Neural progenitor cell (in vitro differentiated cells): ENCODE measurements at places on chromosomes 11 and 22. TPM values are rescaled to one million over a fixed set of nuclear protein-coding genes. Genes with fewer than 3 reads are reported as not detected.

- DNase-seq = no peak
- H3K4me3 ChIP-seq = no peak overlapping the region
- no peaks in the 10 kb centered on the region for H3K27me3 ChIP-seq
- no peak overlapping the region for H3K27ac ChIP-seq
These were observed 49.7 kb downstream of the RTL6 start for GRCh38 chr22:44448271-44448830.

GRCh38 chr11:13818325-13818724 is 144.2 kb upstream of the SPON1 start:
- H3K4me1 ChIP-seq = no peaks in the 10 kb centered on the region
- no peak for DNase-seq
- no peak overlapping the region for H3K4me3 ChIP-seq
- H3K27me3 ChIP-seq = no peaks in the 10 kb centered on the region
- no peak overlapping the region for H3K27ac ChIP-seq

CSKMT gene
- 4.3 and 6.7 TPM in 2 replicates for total RNA-seq

- no peaks in the 10 kb centered on the region for H3K4me1 ChIP-seq
- no peak overlapping the region for H3K4me3 ChIP-seq
- H3K36me3 ChIP-seq = no peaks in the 10 kb centered on the region
- DNase-seq = no peak
- H3K27ac ChIP-seq = no peak overlapping the region
- no peaks in the 10 kb centered on the region for H3K27me3 ChIP-seq
These were observed 403.2 kb upstream of the DDI1 start for GRCh38 chr11:103633068-103633788.

UPK2 gene
- 0.43 TPM in 1 of 2 replicates, not detected in the other for total RNA-seq

MMP12 gene
- not detected in 2 replicates for total RNA-seq

OR2AG1 gene
- not detected in 2 replicates for total RNA-seq

PGA5 gene
- total RNA-seq = 0.19 TPM in 1 of 2 replicates, not detected in the other

- H3K36me3 ChIP-seq = no peaks in the 10 kb centered on the region
- no peaks in the 10 kb centered on the region for H3K4me1 ChIP-seq
- H3K27me3 ChIP-seq = no peaks in the 10 kb centered on the region
These were observed 436.4 kb downstream of the TBC1D22A start for GRCh38 chr22:47198801-47199251.

DNA sequence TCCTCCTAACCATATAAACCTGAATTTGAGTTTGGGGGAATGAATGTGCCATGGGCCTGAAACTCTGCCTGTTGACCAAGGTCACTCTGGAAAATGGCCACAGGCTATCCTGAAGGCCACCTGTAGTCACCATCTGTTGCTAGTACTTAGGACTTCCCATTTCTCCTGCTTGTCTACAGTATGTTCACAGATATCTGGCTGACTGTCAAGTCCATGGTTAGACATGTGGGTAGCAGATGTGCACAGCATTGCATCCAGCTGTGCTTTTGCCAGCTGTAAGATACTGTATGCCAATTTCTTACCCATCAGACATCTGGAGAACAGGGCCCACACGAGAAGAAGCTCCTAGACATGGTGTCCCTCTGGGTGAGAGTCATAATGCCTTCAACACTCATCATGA is 475.4 kb downstream of the INSC start:
- H3K27me3 ChIP-seq = no peaks in the 10 kb centered on the region
- H3K4me1 ChIP-seq = peaks cover 8% of the 10 kb centered on the region
- DNase-seq = no peak
- H3K4me3 ChIP-seq = no peak overlapping the region
- no peak overlapping the region for H3K27ac ChIP-seq

GRCh38 chr11:65378208-65378927 is 4.1 kb downstream of the SLC25A45 start:
- no peaks in the 10 kb centered on the region for H3K27me3 ChIP-seq
- DNase-seq = peak; percentile 3
- H3K36me3 ChIP-seq = no peaks in the 10 kb centered on the region
- no peak overlapping the region for H3K4me3 ChIP-seq
- H3K4me1 ChIP-seq = peaks cover 10% of the 10 kb centered on the region

DNA sequence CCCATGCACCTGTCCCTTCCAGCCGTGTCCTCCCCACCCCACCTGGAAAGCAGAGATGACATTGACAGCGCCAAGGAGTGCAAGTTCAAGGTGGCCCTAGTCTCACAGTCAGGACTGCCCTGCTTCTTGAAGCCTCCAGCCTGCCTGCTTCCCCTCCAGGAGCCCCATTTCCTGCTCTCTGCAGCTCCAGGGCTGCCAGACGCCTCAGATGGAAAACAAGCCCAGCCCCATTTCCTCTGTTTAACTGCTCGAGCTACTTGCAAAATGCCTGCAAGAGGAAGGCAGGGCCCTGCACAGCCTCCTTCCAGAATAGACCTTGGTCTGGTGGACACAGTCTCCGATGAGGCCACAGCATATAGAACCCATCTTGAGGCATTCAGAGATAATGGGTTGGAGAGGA is 5.0 kb upstream of the DGKZ start:
- H3K4me3 ChIP-seq = no peak overlapping the region
- no peak for DNase-seq
- no peaks in the 10 kb centered on the region for H3K36me3 ChIP-seq

GRCh38 chr11:1785749-1786413 is 22.2 kb upstream of the CTSD start:
- no peak overlapping the region for H3K4me3 ChIP-seq
- no peak overlapping the region for H3K27ac ChIP-seq
- peak; percentile 51 for DNase-seq
- no peaks in the 10 kb centered on the region for H3K36me3 ChIP-seq

DNA sequence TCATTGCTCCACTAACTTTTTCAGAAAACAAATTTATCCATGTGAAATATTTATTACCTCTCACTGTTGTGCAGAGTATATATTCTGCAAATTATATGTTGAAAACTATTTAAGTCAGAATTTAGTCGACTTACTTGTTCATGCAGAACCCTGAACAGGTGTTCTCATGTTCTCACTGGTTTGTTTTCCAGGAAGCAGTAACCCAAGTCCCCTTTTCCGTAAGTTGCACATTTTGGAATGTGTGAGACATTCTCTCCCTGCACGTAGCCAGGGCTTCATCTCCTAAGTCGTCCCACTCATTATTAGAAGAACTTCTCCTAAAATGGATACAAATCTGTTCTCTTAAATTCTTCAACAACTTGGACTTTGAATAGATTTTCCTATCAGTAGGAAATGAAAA is 524.9 kb downstream of the CNTN5 start:
- no peak overlapping the region for H3K27ac ChIP-seq
- H3K4me3 ChIP-seq = no peak overlapping the region
- H3K27me3 ChIP-seq = no peaks in the 10 kb centered on the region
- no peaks in the 10 kb centered on the region for H3K36me3 ChIP-seq
- DNase-seq = no peak

PCNX3 gene
- total RNA-seq = 6.6 and 19.3 TPM in 2 replicates

DNA sequence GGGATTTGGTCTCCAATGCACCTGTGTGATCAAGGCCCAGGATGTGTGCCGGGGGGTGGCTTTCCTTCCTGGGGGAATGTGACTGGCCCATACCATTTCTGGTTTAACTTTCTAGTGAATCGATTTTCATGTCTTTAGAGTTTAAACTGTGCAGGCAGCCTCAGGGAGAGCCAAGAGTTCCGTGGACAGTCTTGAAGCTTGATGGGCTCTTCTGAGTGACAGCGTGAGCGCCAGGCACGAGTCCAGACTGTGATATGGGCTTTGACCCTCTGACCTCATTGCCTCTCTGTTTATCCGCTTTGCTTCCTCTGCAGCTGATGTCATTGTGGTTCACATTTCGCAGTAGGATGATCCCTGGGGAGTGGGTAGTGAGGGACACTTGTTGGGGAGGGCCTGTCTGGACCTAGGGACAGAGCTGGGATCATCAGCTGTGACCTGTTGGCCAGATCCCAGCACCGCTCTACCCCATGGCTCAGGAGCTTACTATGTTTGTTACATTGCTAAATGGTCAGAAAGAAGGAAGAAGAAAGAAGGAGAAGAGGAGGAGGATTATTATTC is 80.6 kb upstream of the CLDN5 start:
- H3K27ac ChIP-seq = no peak overlapping the region
- DNase-seq = no peak
- H3K27me3 ChIP-seq = no peaks in the 10 kb centered on the region
- H3K4me3 ChIP-seq = no peak overlapping the region

TNNT3 gene
- total RNA-seq = 0.40 and 0.92 TPM in 2 replicates

- H3K4me3 ChIP-seq = no peak overlapping the region
- peaks cover 12% of the 10 kb centered on the region for H3K4me1 ChIP-seq
- no peaks in the 10 kb centered on the region for H3K27me3 ChIP-seq
- DNase-seq = no peak
- no peaks in the 10 kb centered on the region for H3K36me3 ChIP-seq
These were observed 214.2 kb upstream of the ZBED5 start for GRCh38 chr11:11072067-11072466.

DNA sequence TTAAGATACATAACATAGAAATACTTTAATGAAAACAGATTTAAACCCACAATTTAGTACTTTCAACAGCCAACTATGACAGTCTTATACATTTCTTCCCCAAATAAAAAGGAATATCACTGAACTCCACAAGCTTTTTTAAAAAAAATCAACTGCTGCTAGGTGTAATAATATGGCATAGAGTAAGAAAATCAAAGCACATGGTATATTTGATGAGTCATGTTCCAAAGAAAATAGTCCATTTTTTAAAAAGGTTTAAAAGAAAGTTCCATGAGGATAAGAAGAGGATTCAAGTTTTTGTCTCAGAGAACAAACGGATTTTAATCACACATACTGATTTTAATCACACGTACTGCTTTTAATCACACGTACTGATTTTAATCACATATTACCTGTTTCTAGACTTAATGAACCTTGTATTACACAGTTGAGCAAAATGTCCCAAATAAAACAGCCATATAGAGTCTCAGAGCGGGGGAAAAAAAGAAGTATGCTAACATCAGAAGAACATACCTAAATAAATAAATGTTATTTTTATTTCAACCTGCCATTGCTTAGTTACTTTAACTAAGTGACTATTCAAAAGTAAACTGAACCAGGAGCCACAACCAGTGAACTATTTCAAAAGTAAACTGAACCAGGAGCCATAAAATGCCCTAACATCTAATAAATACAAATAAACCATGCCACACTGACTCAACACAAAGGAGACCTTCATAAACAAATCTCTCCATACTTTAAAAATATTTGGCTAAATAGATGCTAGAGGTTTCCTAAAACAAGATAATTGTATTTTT is 198.4 kb downstream of the SBF2 start:
- no peaks in the 10 kb centered on the region for H3K27me3 ChIP-seq
- no peak overlapping the region for H3K27ac ChIP-seq
- no peaks in the 10 kb centered on the region for H3K4me1 ChIP-seq
- peaks cover 3% of the 10 kb centered on the region for H3K36me3 ChIP-seq

- H3K27me3 ChIP-seq = peaks cover 48% of the 10 kb centered on the region
- no peaks in the 10 kb centered on the region for H3K4me1 ChIP-seq
- no peaks in the 10 kb centered on the region for H3K36me3 ChIP-seq
- DNase-seq = no peak
These were observed 784 bp upstream of the SLC43A3 start for GRCh38 chr11:57427727-57428082.

ELMOD1 gene
- total RNA-seq = 0.19 TPM in 1 of 2 replicates, not detected in the other

OTOG gene
- 0.34 and 42.1 TPM in 2 replicates for total RNA-seq

DNA sequence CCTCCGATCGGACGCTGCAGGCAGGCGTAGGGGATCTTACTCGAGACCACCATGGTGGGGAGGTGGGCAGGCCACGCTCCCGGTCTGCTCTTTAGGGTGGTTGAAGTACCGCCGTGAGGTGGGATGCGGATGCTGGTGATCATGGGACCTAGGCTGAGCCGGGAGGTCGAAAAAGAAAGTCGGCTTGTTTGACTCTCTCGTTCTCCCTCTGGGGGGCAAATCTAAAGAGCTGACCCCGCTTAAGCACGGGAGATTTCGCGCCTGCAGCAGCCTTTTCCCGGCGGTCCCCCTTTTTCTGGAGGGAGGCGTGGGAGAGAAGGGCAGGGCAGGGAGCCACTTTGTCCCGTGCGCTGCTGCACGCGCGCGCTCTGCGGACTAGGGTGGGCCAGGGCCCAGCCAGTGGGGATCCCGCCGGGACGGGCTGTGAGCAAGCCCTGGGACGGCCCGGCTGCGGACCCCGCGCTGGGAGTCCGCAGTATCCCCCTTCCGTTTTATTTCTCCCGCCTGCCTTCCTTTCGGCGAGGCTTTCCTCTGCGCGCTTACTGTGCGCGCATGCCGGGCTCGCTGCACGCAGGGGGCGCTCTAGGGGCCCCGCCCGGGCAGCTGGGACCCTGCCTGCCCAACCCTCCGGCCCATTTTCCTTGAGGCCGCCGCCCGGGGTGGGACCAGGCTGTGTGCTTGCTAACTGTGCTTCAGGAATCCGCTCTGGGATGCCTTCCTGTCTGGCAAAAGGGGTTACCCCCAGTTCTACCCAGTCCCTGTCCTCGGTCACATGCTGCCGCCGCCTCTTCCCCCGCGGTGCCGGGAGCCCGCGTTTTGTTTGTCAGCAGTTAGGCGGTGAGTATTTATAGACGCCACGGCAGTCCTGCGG is 81.0 kb downstream of the PRR5L start:
- H3K36me3 ChIP-seq = no peaks in the 10 kb centered on the region
- H3K4me1 ChIP-seq = peaks cover 38% of the 10 kb centered on the region
- H3K27me3 ChIP-seq = peaks cover 27% of the 10 kb centered on the region

DNA sequence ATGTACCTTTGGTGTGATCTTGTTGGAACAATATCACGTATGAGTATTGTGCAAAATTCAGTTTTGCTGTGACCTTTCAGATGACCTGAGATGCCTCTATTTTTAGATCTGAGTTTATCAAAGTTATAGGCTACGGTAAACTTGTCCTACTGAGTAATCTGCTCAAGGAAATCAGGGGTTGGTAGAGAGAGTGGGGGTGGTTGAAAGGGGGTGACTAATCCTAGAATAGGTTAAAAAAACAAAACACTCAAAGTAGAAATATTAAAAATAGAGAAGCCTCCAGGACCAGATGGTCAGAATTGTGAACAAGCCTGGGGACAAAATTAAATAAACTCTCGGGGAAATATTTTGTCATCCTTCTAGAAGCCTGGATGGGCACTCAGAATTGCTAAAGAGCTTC is 59.9 kb upstream of the C11orf87 start:
- no peaks in the 10 kb centered on the region for H3K4me1 ChIP-seq
- H3K4me3 ChIP-seq = no peak overlapping the region
- no peaks in the 10 kb centered on the region for H3K27me3 ChIP-seq
- H3K36me3 ChIP-seq = no peaks in the 10 kb centered on the region
- H3K27ac ChIP-seq = no peak overlapping the region
- no peak for DNase-seq

GAL gene
- total RNA-seq = 1.7 TPM in 1 of 2 replicates, not detected in the other

DNA sequence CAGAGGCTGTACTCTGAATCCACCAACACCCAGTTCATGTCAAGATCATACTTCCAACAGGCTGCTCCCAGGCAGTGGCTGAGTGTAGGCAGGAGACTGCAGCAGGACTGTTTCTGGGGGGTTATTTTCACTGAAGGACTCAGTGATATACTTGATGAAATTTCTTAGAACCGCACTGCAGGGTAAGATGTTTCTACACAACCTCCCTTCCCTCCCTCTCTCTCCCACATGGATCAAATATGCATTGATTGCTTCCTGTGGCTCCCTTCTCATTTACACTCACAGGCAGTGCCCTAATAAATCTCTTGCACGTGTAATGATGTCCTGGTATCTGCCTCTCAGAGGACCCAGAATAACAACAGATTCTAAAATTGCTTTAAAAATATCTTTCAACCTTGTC is 251.3 kb upstream of the CCDC179 start:
- H3K36me3 ChIP-seq = peaks cover 3% of the 10 kb centered on the region
- no peak overlapping the region for H3K27ac ChIP-seq
